Activated T-cell treated with anti-CD3 and anti-CD28 coated beads, Interleukin-2, amount 50 U/mL, for 48 hours (primary cell): ENCODE measurements at places on chromosomes 12 and 14.

DNA sequence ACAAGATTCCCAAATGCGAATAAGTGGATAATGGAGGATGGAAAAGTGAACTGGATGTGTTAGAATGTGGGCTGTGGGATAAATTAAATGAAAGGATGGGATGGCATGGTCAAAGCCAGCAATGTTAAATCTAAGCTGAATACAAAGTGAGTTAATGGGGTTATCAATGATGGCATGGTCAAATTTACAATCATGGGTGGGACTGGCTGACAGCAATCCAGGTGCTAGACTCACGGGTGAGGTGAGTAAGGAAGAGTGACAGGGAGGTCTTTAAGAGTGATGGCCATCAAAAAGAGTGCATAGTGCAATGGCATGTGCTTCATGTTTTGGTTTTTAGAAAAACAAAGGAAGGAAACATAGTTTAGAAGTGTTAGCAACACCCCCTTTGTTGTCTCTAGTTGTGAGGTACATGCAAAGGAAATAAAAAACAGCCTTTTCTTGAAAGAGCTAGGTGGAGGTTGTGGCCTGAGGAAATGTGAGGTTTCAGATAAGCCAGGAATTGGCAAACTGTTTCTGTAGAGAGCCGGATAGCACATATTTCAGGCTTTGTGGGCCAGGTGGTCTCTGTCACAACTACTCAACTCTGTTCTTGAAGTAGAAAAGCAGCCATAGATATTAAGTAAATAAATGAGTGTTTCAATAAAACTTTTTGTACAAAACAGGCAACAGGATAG is 328.7 kb downstream of the RPL10L start:
- no peak for DNase-seq

- no peak for DNase-seq
These were observed 28.5 kb upstream of the NTF3 start for GRCh38 chr12:5403411-5403810.

DNA sequence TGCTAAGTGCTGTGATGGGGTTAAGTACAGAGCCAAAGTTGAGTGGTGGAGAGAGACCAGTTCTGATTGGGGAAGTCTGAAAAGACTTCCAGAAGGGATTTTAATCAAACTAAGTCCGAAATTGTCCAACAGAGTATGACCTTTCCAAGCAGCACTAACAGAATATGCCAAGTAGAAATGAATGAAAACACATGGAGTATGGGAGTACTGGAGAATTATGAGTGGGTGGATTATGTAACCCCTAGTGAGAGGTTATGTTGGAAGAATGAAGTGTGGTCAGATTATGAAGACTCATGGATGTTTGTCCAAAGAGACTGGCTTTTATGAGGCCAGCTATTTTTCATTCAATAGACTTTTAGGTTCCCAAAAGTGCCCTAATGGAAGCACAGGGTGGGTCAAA is 94.0 kb upstream of the PLEKHA5 start:
- no peak for DNase-seq

DNA sequence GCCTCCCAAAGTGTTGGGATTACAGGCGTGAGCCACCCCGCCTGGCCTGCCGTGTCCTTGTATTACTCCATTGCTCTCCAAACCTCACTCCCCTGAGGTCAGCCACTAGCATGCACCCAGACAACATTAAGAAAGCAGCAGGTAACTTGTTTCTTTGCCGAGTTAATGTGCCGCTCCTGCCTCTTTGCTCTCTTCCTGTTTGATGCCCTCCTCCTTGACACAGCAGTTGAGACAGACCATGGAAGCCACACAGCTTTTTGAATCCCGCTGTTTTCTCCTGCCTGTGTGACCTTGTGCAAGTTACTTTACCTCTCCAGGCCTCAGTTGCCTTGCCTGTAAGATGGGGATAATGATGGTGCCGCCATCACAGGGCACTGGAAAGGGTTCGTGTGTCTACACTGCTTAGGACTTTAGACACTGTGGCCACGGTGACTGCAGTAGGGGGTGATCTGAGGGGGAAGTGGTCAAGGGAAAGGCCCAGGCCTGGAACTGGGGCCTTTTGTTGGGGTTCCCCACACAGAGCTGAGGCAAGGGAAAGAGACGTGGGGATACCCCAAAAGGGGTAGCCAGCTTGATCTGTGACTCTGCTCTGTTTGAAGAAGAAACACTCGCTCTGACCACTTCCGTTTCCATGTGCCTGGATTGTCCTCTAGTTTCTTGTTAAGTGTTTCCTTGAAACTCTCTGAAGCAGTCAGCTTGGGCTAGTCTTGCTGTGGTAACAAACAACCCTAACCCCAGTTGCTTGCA is 69.3 kb downstream of the RIN3 start:
- DNase-seq = no peak

GRCh38 chr14:104633276-104634137 is 28.9 kb upstream of the TMEM179 start:
- no peak for DNase-seq
